Epithelial cell of esophagus (primary cell): ENCODE measurements at places on chromosomes 11 and 22.

GRCh38 chr11:82529936-82530335 lies 203.7 kb downstream of the FAM181B start:
- no peak for DNase-seq

DNA sequence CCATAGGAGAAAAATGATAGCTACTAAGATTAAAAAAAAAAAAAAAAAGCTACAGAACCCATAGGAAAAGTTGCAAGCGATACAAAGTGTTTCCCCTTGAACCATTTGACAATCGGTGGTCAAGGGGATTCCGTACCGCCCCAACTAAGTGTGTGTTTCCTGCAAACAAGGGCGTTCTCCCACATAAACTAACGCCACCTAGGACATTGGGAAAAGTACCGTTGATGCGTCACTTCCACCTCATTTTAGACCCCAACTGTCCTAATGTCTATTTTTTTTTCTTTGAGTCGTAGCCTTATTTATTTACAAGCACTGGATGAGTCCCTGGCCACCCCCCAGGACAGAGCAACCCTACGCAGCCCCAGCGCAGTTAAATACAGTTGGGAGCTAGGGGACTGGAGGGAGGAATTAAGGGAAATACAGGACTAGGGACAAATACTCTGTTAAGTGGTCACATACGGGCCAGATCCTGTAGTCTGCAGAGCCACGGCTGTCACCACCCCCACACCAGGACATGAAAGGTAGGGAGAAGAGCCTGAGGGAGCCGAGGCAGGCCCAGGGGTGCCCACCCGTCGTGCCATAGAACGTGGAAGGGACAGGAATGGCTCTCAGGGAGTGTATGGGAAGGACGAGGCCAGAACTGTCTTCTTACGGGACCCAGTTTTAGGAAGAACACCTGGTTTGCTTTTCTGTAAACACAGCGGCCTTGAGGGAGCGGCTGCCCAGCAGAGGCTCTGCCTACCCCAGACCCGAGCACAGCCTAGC lies 19.0 kb downstream of the EIF1AD start:
- no peak for DNase-seq

DNA sequence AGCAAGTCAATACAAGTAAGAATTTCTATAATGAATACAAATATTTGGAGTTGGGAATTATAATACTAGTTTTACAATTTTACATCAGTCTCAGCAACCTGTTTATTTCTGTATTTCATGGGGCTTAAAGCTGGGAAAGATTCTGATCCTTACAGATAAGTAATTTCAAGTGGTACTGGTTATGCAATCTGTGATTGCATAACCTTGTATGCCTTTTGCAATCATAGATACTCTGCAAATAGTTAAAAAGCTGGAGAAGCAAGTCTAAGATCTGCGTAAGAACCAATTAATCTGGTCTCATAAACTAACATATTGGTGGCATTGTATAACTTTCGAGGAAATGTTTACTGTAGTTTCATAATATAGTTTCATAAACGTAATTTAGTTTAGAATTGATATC lies 198.3 kb upstream of the PGR start:
- peak; percentile 54 for DNase-seq

DNA sequence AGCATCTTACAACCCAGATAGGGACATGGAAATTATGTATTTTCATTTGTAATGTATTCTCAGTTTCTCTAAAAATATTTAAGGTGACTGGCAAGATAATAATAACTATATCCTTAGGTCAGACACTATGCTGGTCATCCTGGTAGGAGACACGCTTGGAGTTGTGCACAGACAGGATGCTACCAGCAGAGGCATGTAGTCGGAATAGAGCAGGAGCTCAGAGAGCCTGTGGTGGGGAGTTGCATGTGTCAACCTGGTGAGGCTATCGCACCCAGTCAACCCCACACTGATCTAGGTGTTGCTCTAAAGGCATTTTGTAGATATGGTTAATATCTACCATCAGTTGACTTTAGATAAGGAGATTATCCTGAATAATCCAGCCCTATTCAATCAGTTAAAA lies 318.5 kb downstream of the MIAT start:
- DNase-seq: no peak

DNA sequence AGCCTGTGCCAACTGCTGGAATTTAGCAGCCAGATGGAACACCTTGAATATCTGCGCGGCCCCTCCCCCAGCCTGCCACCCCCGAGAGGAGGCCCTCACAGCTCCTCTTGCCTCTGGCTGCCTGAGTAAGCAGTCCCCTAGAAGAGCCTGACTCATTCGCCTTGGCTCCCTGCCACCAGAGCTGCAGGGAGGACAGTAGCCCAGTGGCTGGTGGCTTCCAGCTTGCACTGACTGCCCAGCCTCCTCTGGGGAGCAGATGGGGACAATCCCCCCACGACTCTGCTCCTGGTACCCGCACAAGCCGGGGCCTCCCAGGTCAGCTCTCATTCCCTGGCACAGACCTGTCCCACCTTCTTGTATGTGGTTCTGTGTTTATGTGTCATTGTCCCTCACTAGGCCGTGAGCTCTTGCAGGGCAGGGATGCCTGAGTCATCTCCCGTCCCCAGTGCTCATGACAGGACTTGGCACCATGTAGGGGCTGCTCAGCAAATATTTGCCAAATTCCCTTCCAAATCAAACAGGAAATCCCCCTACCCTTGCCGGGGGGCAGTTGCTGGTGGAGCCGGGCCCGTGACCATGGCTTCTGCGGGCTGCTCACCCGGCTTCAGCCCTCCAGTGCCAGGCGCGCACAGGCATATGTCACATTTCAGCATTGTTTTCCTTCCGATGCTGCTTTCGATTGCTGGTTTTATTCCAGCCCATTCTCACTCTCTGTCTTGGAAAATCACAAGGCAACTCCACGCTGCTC lies 43.6 kb downstream of the CACNG2 start:
- peak; percentile 92 for DNase-seq

DNA sequence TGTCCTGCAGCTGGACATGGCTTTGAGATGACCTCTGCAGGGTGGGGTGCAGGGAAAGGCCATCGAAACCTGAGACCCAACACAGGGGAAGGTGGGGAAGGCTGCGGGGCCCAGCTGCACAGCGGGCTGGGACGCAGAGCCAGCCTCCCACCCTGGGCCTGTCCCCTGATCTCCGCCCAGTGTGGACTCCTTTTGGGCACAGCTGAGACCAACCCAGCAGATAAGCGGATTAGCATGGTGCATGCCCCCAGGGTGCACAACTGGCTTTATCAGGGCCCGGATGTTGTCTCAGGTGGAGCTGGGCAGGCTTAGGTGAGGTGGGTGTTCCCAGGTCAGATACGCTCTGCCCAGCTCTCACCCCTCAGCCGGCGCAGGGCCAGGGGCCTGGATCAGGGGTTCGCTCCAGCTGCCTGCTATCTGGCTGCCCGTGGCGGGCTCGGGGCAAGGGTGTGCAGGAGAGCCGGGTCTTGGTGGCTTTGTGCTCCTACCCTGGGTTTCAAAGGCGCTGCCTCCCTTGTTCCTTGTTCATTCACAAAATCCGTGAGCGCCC lies 28.1 kb upstream of the MUC5AC start:
- no peak for DNase-seq

DNA sequence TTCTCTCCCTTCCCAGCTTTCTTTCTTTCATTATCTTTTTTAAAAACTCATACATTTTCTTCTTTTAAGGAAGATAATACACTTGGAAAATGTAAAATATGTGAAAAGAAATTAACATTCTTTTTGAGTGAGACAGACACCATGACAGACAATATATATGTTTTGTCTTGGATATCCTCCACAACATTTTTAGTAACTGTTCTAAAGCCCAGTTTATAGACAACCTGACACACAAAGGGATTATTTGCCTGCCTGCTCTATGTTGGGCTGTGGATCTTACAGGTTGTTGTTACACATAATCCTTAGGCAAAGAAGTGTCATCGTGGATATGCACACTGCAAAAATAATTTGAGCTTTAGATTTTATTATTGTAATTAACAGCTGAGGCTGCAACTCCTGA lies 301.4 kb upstream of the PDGFD start:
- DNase-seq: no peak

GRCh38 chr11:43687120-43687791 lies 6.7 kb downstream of the HSD17B12 start:
- DNase-seq: peak; percentile 80

- no peak for DNase-seq
These were observed 41.5 kb upstream of the SHISAL1 start for GRCh38 chr22:44354288-44354687.

DNA sequence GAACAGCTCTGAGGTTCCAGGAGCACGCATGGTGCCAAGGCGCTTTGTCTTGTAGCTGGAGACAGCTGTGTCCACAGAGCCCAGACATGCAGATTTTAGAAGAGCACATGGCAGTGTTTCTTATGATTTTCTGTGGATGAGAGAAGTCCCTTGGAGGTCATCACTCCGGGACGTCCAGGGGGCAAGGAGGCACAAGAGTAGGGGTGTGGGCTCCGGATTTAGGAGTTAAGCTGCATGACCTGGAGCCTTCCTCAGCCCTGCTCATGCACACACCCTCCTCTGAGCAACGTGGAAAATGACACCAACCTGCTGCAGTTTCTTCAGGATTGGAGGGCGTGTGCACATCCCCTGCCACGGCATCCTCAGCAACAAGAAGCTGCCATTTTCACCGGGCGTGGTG lies 1286.7 kb downstream of the TBC1D22A start:
- DNase-seq: no peak

DNA sequence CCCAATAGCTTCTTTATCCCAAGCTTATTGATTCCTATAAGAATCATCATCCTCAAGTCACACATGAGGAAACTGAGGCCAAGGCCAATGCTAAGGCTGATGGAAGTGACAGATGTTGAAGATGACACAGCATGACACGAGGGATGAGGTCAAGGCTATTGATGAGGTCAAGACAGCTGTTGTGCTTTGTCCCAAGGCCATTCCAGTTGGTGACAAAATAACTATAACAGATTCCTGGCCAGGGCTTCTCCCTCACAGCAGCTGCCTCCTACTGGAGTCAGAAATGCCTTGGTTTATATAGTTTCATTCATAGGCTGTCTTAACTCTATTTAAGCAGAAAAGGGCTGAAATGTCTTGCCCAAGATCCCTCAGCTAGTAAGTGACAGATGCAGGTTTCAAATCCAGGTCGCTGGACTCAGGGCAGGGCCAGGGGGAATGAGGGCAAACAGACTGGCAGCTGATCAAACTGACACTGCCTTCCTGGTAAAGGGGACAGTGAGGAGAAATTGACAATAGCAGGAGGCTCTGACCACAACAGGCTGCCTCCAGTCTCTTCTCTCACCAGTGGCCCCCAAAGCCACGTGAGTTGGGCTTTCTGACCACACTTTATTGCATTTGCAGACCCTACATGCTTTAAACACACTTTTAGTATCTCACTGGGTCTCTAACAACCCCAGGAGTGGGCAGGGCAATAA lies 16.5 kb downstream of the MIF start:
- DNase-seq: no peak

DNA sequence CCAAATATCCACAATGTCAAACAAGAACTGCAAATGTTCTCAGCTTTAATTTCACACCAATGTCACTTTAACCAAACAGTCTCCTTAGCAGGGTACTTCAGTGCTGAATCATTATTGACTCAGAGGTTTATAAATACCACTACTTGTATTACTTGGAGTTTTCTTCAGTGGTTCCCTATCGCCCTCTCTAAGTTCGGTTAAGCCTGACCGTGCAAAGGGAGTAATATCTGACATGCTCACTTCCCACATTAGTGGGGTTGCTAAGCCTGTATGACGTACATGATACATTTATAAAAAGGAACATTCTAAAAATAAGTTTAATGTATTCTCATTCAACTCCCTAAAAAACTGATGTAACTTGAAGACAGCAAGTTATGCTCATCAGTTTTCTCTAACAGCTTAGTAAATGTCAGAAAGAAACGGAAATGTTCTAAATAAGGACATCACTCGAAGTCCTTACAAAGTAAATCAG lies 93.1 kb upstream of the ZC3H12C start:
- peak; percentile 65 for DNase-seq

DNA sequence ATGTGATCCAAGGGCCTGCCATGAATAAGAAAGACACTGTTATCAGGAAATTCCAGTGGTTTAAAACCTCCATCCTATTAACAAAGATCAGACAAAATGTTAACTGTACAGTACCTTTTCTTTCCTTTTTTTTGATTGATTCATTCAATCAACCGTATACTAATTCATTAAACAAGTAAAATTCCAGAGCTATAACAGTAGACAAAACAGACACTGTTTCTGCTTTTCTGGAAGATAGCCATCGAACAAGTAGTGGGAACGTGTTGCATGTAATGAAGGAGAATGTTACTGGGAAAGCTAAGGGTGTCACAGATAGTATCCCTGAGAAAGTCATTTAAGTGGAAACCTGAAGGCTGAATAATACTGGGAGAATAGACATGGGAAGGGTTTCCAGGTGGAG lies 73.7 kb upstream of the ALKBH3 start:
- no peak for DNase-seq

DNA sequence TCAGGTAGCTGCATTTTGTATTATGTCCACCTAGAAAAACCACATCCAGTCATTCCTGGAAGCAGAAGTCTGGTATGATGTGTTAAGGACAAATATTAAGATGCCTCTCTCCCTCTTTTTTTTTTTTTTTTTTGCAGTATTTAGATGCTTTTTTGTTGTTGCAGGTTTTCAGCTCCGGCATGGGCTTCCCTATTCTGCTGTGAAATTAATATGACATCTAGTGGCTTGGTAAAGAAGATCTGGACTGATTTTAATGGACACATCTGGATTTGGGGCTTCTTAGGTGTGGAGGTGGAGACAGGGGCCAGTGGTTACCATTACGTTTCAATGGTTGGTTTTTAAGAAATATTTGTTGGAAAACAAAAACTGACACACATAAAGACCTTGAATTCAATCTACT lies 47.5 kb upstream of the RASSF10 start:
- DNase-seq: no peak

DNA sequence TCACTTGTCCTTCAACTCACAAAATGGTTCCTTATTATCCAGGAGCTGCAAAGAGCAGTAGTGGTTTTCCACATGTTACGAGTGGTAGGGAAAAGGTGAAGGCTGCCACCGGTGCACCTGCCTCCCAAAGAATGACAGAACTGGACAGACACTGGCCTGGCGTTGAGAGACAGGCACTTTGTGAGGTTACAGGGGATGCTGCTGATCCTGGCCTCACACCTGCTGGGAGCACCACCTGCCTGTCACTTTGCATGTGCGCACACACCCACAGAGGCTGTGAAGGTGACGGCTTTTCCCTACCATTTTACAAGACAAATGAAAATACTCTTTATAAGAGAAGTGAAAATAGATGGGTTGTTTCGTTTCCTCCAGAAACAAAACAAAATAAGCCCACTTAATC lies 175.3 kb upstream of the B3GAT1 start:
- no peak for DNase-seq

GRCh38 chr22:25282671-25283561 lies 63.5 kb downstream of the CRYBB2 start:
- no peak for DNase-seq
